ENCODE measurements at places on chromosomes 11 and 22.
A peak's percentile ranks its signal among the peaks of the same experiment; 100 is the strongest.

- peak; percentile 98 for DNase-seq
These were observed 354.4 kb downstream of the SOX6 start for GRCh38 chr11:16001899-16002426.

GRCh38 chr22:21000987-21001600 lies 824 bp downstream of the THAP7 start:
- DNase-seq, result no peak

- no peak for DNase-seq
These were observed 7.6 kb downstream of the MS4A3 start for GRCh38 chr11:60064111-60064510.

DNA sequence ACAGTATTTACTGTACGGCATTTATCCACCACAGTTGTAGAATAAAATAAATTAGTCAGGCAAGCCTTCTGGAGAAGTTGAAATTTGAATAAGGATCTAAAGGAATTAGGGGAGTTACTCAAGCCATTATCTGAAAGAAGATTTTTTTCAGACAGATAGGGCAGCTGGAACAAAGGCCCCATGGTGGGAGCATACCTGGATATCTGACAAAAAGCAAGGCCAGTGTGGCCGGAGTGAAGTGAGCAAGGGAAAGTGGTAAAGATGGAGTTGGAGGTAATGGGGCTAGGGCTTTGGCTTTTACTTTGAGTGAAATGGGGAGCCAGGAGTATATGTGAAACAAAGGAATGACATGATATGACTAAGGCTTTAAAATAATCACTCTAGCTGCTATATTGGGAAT lies 45.7 kb upstream of the PSMA1 start:
- no peak for DNase-seq

DNA sequence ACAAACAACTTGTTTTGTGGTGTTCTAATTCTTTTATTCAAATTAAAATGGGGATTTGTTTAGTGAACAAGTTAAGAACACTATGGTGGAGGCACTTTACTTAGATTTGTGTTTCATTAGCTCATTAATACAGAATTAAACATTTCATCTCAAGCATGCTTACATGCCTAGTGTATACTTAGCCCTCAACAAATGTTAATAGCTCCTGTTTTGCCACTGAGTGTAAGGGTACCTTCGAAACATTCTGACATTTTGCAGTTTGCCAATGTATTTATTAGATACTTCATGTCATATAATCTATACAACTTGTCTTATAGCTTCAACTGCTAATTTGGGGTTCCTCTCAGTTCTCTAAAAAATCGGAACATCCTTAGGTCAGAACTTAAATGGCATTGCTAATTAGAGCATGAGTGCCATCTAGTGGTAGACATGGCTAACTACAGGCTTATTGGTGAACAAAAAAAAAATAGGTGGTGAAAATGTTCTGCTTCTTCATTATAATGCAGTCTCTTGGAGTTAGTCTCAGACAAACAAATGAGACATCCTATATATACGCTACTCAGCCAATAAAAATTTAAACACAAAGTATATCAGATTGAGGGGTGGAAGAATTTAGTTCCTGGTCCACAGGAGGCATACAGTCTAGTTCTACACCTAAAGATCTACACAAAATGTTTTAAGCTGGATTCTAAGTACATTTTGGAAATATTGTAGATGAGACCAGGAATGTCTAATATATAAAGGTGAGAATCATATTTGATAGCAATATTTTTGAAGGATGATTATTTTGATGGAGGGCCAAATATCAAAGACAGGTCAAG lies 4.9 kb upstream of the CNTN5 start:
- DNase-seq, result peak; percentile 70

DNA sequence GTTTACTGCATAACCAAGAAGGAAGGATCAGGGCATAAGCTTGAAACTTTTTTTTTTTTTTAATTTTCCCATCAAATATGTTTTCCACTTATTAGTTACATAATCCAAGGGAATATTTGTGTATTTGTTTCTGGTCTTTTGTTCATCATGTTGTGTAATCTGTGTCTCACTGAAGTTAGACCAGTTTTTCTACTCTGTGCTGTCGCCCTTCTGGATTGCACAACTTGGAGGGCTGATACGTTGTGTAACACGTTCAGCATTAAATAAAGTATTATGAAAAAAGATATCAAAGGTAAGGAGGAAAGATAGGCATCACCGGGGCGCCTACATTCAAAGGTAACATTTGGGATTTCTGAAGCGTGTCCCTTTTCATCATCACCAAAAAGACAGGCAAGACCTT lies 3.3 kb upstream of the E2F8 start:
- DNase-seq, result peak; percentile 34

- DNase-seq, result no peak
These were observed 20.9 kb upstream of the KIAA0930 start for GRCh38 chr22:45261407-45262088.

Measured in fibroblast of lung (primary cell).